Activated B cell treated with CpG ODN at 0.5 μM for 24 hours (primary cell): ENCODE measurements at places on chromosomes 1 and 21. TPM values are rescaled to one million over a fixed set of nuclear protein-coding genes. Genes with fewer than 3 reads are reported as not detected.

The IFNAR1 gene
- 33.9 and 34.5 TPM in 2 replicates for total RNA-seq

The CACNA1S gene
- total RNA-seq = not detected in 2 replicates

The TMEM82 gene
- total RNA-seq = not detected in 2 replicates

The ETV3L gene
- 0.29 TPM in 1 of 2 replicates, not detected in the other for total RNA-seq

The ZNF687 gene
- 38.8 and 40.3 TPM in 2 replicates for total RNA-seq

The AMY1C gene
- not detected in 2 replicates for total RNA-seq

The GPR25 gene
- total RNA-seq = 0.86 and 1.6 TPM in 2 replicates

The ZNF362 gene
- 14.1 and 17.7 TPM in 2 replicates for total RNA-seq

The SMIM34 gene
- not detected in 2 replicates for total RNA-seq

The DMRTA2 gene
- not detected in 2 replicates for total RNA-seq

The AKR7A3 gene
- total RNA-seq = 0.61 and 0.80 TPM in 2 replicates

The SLAMF9 gene
- not detected in 2 replicates for total RNA-seq

The AMIGO1 gene
- 0.42 and 0.53 TPM in 2 replicates for total RNA-seq

The TFF3 gene
- total RNA-seq = not detected in 2 replicates

The TP73 gene
- 2.1 and 2.6 TPM in 2 replicates for total RNA-seq

The ATAD3C gene
- 0.58 and 0.86 TPM in 2 replicates for total RNA-seq

The FMO4 gene
- total RNA-seq = 3.0 and 3.4 TPM in 2 replicates

The UTS2 gene
- 4.1 and 5.9 TPM in 2 replicates for total RNA-seq

The LAMB3 gene
- total RNA-seq = 0.35 TPM in 1 of 2 replicates, not detected in the other

The MTARC1 gene
- 0.37 and 2.2 TPM in 2 replicates for total RNA-seq

The TRIM45 gene
- 0.76 and 1.5 TPM in 2 replicates for total RNA-seq

The PDZK1IP1 gene
- total RNA-seq = not detected in 2 replicates

The TFF2 gene
- not detected in 2 replicates for total RNA-seq

The PGBD5 gene
- not detected in 2 replicates for total RNA-seq

The NMNAT2 gene
- total RNA-seq = not detected in 2 replicates

The NHLH1 gene
- 0.46 and 0.71 TPM in 2 replicates for total RNA-seq

The PTBP2 gene
- total RNA-seq = 17.6 and 18.6 TPM in 2 replicates

The CFHR1 gene
- total RNA-seq = not detected in 2 replicates

The PRMT6 gene
- total RNA-seq = 19.8 and 22.3 TPM in 2 replicates

The WNT4 gene
- 6.5 and 7.9 TPM in 2 replicates for total RNA-seq

The DRAXIN gene
- total RNA-seq = 0.17 and 0.18 TPM in 2 replicates

The ZNF648 gene
- not detected in 2 replicates for total RNA-seq

The FASLG gene
- not detected in 2 replicates for total RNA-seq

The LHX4 gene
- total RNA-seq = not detected in 2 replicates

The SLC35E2B gene
- total RNA-seq = 47.6 and 54.7 TPM in 2 replicates

The SMCP gene
- not detected in 2 replicates for total RNA-seq

The GRIK3 gene
- 0.35 and 0.37 TPM in 2 replicates for total RNA-seq

The FGR gene
- 28.6 and 28.8 TPM in 2 replicates for total RNA-seq

The DDX20 gene
- total RNA-seq = 21.5 and 22.4 TPM in 2 replicates

The KIF21B gene
- 28.1 and 31.8 TPM in 2 replicates for total RNA-seq

The SHE gene
- total RNA-seq = 0.04 TPM in 1 of 2 replicates, not detected in the other

The NPL gene
- total RNA-seq = 1.9 and 2.9 TPM in 2 replicates

The PADI4 gene
- total RNA-seq = 0.29 and 0.42 TPM in 2 replicates

The GJA8 gene
- total RNA-seq = not detected in 2 replicates

The RAB42 gene
- 0.20 and 0.29 TPM in 2 replicates for total RNA-seq

The KCNK1 gene
- not detected in 2 replicates for total RNA-seq
